ENCODE measurements at places on chromosomes 12 and 14. TPM values are rescaled to one million over a fixed set of nuclear protein-coding genes. Genes with fewer than 3 reads are reported as not detected.

- DNase-seq, result no peak
Measured at GRCh38 chr14:65098586-65098985, 3.7 kb downstream of the MAX start.

DNA sequence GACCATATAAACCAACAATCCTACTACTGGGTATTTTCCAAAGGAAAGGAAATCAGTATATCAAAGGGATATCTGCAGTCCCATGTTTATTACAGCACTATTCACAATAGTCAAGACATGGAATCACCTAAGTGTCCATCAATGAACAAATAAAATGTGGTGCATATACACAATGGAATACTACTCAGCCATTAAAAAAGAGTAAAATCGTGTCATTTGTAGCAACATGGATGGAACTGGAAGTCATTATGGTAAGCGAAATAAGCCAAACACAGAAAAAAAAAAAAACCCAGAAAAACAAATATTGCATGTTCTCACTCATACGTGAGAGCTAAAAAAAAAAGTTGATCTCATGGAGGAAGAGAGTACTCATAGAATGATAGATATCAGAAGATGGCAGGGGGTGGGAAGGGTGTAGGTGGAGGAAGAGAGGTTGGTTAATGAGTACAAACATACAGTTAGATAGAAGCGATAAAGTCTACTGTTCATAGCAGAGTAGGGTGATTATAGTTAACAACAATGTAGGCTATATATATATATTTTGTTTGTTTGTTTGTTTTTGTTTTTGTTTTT is 49.3 kb downstream of the BCAT1 start:
- no peak for DNase-seq

GRCh38 chr14:51677266-51677665 is 25.6 kb downstream of the FRMD6 start:
- no peak for DNase-seq

GRCh38 chr12:132285991-132286681 is 43.3 kb downstream of the GALNT9 start:
- DNase-seq, result peak; percentile 88

DNA sequence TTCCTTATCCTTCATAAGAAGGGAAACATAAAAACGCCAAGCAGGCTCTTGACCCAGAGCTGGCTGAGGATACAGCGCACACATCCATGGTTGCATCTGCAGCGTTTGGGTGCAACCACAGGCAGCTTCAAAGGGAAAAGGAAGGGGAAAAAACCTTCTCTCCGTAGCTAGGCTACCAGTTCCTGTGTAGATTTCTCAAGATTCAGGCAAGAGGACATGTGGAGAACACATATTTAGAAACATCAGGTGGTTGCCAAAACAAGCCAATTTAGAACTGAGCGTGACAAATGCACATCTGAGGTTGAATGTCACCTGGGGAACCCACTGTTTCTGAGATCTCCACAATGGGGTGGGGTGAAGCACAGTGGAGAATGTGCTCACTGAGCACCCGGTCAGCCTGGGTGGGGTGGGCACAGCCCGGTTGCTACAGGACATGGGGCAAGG is 78.3 kb upstream of the BDKRB2 start:
- no peak for DNase-seq

- no peak for DNase-seq
Measured at GRCh38 chr12:130362060-130362459, 24.4 kb downstream of the PIWIL1 start.

DNA sequence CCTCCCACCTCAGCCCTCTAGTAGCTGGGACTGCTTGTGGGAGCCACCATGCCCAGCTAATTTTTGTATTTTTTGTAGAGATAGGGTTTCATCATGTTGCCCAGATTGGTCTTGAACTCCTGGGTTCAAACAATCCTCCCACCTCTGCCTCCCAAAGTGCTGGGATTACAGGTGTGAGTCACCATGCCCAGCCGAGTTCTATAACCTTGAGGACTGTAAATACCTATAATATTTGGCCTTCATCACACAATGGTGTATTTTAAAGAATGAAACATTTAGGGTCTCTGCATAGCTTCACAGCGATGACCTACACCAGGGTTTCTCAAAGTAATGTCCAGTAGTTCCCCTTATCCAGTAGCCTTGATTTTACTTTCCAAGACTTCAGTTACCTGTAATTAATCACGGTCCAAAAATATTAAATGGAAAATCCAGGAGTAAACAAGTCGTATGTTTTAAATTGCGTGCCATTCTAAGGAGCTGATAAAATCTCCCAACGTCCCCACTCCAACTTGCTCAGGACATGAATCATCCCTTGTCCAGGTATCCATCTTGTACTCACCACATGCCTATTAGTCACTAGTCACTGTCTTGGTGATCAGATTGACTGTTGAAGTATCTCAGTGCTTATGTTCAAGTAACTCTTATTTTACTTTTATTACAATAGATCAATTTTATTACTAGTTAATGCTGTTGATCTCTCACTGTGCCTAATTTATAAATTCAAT is 368.2 kb downstream of the BTG1 start:
- DNase-seq, result no peak

- DNase-seq, result no peak
Measured at GRCh38 chr14:98941481-98941880, 330.5 kb downstream of the BCL11B start.

- no peak for DNase-seq
Measured at GRCh38 chr14:71729596-71729995, 202.6 kb upstream of the RGS6 start.

DNA sequence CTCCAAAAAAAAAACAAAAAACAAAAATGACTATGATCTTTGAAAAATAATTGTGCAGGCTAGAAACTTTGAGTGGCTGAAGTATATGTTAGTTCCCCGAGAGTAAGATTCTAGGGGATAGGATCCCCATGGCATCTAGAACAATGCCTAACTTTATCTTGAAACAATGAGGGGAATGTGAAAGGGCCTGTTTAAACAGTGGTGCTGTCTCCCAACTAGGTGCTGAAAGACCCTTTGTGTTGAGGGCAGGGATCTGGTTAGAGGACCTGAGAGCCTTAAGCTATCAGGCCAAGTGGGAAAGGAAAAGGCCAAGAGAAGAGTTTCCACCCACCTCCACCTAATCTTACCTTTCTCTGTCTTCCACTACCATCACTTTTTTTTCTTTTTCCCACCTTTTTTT is 6.8 kb upstream of the YLPM1 start:
- no peak for DNase-seq

GRCh38 chr12:69851976-69852375 is 26.9 kb downstream of the MYRFL start:
- no peak for DNase-seq

DNA sequence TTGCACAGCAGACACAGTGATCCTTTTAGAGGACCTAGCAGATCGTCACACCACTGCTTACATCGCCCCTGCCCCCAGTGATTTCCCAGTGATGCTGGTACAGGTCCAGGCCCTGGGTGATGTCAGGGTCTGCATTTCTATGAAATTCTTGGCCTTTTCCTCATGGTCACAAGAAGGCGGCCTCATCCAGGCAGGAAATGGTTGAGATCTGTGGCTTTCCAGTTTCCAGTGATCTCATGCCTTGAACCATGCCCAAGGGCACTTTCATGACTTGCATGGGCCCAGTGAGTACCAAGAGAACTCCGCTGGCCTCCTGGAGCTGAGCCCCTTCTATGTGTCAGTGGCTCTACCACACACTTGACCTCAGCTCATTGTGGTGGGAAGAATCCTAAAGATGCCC is 41.9 kb upstream of the BDKRB2 start:
- no peak for DNase-seq

GRCh38 chr14:99654235-99654985 is 9.5 kb downstream of the HHIPL1 start:
- DNase-seq, result no peak

DNA sequence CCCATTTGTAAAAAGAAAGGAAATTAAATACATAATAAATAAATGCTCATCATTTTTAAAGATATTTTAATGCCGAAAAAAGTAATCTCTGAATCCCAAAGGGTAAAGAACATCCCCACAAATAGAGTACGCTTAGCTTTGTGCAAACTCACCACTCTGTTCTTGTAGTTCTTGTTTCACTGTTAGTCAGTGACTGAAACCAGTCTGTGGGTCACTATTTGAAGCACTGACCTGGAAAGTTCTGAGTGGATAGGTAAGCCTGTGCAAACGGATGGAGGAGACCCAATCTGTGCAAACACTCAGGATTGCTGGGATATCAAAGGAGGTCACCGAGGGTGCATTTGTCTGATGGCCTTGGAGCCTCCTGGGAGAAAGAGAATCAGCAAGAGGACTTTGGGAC is 68.1 kb upstream of the TSPAN11 start:
- no peak for DNase-seq

- DNase-seq, result no peak
Measured at GRCh38 chr12:81337886-81338285, 260.0 kb downstream of the ACSS3 start.

DNA sequence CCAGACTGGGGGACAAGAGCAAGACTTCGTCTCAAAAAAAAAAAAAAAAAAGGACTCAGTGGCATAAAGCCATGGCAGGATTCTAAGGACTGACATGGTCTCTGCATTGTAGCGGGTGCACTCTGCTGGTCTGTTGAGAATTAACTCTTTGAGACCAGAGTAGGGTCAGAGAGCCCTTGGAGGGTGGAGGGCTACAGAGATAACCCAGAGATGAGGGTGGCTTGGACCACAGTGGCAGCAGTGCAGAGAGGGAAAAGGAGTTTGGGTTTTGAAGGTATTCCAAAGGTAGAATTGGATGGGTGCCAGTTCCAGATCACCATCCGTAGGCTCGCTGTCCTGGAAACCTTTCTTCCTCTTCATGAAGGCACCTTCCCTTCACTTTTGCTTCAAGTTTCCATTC is 14.3 kb upstream of the DYNC1H1 start:
- no peak for DNase-seq

GRCh38 chr14:76595266-76595665 is 166.0 kb upstream of the VASH1 start:
- DNase-seq, result no peak

Gene KRT74
- total RNA-seq, result not detected

Gene ASCL1
- total RNA-seq, result not detected

Gene DHRS1
- 21.2 TPM for total RNA-seq

Gene SPTSSA
- total RNA-seq, result 19.5 TPM

Gene C14orf119
- total RNA-seq, result 41.4 TPM

Gene POLR3B
- 5.5 TPM for total RNA-seq

Gene ESPL1
- 2.8 TPM for total RNA-seq

Gene CLEC4D
- total RNA-seq, result 2.0 TPM

Gene ESRRB
- 0.33 TPM for total RNA-seq

Gene LLPH
- total RNA-seq, result 16.1 TPM

Gene MSRB3
- total RNA-seq, result 298 TPM

Data from aorta (tissue), 5 donors.